ENCODE measurements at places on chromosomes 16 and 17.

DNA sequence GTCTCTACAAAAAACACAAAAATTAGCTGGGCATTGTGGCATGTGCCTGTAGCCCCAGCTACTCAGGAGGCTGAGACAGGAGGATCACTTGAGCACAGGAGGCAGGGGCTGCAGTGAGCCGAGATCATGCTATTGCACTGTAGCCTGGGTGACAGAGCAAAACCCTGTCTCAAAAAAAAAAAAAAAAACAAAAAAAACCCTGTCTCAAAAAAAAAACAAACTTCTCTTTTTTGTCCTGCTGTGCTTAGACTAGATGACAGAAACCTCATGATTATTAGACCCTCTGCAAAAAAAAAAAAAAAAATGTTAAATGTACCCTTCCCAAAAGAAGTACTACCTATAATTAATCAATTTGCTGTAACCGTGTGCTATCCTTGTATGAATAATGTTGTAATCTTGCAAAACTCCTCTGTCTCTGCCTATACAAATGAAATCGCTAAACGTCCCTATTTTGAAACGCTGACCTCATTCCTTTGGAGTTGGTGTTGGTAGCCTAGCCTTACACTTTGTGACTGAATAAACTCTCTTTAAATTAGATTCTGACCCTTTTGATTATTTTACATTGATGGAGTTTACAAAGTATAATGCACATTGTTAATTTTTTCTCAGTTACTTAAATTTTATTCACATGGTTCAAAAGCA, 13.6 kb upstream of the DHRS7B start:
- DNase-seq: no peak

DNA sequence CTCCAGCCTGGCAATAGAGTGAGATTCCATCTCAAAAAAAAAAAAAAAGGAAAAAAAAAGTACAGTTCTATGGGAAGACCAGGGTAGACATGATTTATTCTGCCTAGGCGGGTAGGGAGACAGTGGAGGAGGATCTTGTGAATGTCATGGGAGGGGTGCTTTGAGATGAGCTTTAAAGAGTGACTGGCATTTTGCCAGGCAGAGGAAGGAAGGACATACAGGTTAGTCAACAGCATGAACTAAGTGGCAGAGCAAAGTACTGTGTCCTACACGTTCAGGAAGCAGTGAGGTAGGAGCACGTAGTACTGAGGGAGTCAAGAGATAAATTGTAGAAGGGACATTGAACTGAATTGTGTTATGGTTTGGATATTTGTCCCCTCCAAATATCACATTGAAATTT, 451.5 kb downstream of the TOX3 start:
- DNase-seq: no peak

DNA sequence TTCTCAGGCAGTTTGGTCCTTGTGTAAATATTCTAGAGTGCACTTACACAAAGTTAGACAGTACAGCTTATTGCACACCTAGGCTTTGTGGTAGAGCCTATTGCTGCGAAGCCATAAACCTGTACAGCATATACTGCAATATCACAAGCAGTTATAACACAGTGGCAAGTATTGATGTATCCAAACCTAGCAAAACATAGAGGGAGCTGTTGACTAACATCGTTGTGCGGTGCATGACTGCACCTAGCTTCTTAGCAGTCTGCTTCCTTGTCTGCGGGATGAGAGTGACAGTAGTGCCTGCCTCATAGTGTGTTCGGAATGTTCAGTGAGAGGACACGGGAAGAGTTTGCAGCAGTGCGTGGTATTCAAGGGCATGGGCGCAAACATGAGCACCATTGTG, 78.9 kb downstream of the MPRIP start:
- no peak for DNase-seq

- no peak for DNase-seq
These were observed 186.4 kb upstream of the CHMP6 start for GRCh38 chr17:80805032-80805751.

DNA sequence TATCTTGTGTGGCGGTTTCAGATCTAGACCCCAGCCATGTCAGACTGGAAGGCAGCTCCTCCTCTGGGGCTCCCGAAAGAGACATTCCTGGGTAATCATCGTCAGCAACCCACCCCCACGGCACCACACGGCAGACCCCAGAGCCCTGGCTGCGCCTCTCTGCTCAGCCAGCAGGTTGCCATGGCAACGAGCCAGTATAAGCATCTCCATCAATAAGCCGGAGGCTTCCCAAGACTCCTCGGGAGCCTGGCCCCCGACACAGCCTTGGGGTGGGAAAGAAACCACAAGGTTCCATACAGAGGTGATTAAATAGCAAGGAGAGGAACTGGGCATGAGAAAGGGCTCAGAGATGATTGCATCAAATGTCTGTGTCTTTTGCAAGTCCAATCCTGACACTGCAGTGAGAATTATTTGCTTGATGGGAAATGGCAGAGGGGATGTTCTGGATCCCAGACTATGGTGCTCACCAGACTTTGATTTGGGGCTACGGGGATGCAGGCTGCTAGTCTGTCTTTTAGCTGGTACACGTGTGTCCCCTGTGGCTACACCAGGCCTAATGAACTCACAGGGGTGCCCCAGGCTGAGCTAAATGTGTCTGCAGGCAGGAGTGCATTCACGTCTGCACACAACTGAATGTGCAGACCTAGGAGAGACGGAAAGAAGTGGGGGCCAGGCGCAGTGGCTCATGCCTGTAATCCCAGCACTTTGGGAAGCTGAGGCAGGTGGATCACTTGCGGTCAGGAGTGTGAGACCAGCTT, 320.5 kb upstream of the TNRC6C start:
- DNase-seq: no peak

GRCh38 chr17:71033336-71033735, 864.0 kb downstream of the KCNJ2 start:
- DNase-seq: no peak

- DNase-seq: peak; percentile 37
These were observed 40.1 kb downstream of the HIC1 start for GRCh38 chr17:2094891-2095535.

GRCh38 chr16:87826798-87827587, 42.3 kb downstream of the SLC7A5 start:
- DNase-seq: no peak

DNA sequence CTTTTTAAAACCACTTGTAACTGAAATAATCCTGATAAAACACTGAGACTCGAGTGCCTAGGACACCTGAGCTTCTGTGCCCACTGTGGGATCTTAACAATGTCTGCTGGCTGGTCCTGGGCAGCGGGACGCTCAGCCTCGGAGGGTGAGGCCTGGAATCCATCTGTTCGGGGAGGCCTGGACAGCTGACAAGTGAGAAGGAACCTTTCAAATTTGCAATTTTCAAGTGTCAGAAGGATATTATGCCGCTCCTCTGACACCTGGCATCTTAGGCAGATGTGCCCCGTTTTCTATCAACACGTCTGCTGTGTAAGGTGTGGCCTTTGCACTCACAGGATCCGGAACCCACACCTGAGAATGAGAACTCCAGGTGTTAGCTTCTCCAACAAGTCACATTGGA, 33.1 kb upstream of the C16orf78 start:
- no peak for DNase-seq

GRCh38 chr16:47473792-47474191, 12.7 kb downstream of the PHKB start:
- no peak for DNase-seq

GRCh38 chr16:56628486-56629350, 3.1 kb downstream of the MT1E start:
- DNase-seq: no peak

GRCh38 chr17:3723188-3723555, 531 bp upstream of the HASPIN start:
- DNase-seq: no peak

GRCh38 chr16:49754495-49755312, 101.2 kb downstream of the ZNF423 start:
- peak; percentile 19 for DNase-seq

- peak; percentile 87 for DNase-seq
These were observed 14.5 kb downstream of the SNX11 start for GRCh38 chr17:48121923-48122664.

GRCh38 chr16:12215277-12216105, 239.0 kb downstream of the SNX29 start:
- no peak for DNase-seq

DNA sequence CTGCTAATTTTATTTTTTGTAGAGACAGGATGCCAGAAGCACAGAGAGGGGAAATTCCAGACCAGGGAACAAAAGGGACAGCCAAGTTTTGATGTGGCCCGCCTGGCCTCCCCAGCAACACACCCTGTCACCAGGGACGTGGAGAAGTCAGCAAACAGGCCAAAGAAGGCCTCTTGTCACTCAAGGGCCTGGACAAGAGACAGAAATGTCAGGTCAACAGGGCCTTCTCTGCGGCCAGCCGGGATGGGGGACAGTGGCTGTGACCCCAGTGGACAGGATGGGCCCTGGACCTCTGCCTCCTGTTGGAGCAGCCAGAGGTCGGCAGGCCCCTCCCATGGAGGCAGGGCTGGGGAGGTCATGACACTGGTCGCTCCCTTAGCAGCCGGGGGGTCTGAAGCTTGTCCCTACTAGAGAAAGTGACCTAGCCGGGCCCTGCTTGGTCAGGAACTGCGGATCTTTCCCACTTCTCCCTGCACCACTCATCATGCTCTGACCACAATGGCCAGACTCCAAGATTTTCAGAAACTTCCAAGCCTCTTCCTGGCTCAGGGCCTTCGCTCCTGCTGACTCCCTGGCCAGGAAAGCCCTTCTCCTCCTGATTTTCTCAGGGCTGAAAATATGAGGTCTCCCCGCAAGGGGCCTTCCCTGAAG, 9.2 kb upstream of the TVP23A start:
- DNase-seq: peak; percentile 60

DNA sequence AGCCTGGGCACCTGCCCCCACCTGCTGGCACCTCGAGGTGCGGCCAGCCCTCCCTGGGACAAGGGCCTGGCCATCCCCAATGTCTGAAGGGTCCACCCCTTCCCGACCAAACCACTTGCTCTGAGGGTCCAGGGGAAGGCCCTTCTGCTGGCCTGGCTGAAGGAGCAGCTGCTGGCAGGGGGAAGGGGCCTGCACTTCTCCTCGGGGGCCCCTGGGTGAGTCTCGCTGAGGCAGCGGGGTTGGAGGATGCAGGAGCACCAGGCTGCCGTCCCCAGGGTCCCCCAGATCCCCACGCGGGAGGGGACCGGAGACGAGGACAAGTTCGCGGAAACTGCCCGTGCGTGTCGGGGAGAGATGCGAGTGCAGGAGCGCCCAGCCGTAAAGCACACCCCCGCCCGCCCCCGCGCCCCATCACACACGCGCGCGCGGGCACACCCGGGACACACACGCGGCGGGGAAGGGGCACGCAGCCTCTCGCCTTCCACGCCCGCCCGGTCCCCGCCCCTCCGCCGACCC, 725 bp upstream of the CACNA1H start:
- DNase-seq: no peak

DNA sequence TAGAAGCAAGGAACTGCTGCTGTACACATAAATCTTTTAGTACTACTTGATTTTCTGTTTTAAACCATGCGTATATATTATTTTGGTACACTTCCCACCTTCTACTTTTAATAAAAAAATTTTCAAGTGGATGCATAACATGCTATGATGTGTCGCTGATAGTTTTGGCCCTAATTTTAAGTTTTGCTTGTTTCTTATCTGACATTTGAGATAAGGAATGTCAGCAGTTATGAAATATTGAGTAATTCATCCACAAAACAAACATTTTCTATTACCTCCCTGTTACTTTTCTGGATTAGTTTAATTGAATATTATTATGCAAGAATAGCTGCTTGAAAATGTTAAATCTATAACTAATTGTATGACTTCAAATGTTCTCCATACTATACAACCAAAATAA, 35.8 kb downstream of the N4BP1 start:
- DNase-seq: no peak

GRCh38 chr17:82351713-82352488, 7.1 kb upstream of the TEX19 start:
- DNase-seq: peak; percentile 77

GRCh38 chr17:79651761-79652160, 40.9 kb upstream of the RBFOX3 start:
- no peak for DNase-seq

DNA sequence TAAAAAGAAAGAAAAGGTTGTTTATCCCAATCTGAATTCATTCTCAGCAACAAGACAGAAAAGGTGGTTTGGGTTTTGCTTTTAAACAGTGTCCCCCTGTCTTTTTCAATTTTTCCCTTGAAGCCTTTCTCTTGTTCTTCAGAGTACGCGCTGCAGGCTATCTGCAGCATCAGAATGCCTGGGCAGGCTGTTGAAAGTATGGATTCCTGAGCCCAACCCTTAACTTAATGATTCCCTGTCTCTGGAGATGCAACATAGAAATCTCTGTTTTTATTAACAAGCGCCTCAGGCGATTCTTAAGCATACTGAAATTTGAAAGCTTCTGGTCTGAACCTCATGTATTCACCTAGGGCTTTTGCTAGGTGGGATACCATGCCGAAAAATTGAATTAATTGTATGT, 32.1 kb downstream of the DGKE start:
- DNase-seq: no peak

DNA sequence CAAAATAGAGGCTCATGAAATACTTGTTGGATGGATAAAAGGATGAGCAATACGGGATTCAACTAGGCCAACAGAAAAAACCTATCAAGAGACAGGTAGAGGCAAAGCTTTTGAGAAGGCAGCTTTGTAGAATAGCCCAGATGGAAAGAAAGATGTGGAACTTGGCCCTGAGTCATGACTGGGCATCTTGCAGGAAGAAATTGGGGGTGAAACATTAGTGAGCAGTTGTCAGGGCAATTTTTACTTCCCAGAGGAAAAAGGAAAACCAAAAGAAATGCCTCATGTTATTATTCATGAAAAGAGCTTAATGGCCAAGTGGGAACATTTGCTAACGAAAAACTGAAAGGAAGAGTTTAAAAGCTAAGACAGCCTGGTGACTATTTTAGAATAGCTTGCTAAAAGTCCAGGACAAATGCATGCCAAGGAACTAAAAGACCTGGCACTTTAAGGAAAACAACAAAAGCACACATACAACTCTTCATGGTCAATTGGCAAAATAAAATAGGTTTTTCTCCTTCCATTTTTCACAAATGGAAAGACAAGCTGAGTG, 180.1 kb downstream of the HS3ST3A1 start:
- DNase-seq: peak; percentile 49

DNA sequence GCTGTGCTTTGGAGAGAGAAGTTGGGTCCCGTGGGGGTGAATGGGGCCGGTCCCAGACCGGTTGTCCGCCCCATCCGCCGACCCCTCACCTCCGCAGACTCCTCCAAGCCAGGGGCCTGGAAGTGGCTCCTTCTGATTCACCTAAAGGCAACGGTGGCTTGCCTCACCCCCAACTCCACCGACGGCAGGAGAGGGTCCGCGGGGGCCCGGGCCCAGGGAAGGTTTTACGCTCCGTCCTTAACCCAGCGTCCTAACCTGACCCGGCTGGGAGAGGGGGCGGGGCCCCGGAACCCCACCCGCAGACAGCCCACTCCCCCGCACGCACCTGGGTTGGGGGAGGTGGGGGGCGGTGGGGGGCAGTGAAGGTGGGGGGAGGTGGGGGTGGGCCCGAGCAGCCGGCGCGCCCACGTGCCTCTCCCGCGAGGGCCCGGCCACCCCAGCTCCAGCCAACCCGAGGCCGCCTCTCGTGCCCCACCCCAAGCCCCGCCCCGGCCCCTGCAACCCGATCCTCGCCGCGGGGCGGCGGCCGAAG, 12.7 kb upstream of the CD300A start:
- no peak for DNase-seq

GRCh38 chr17:9538626-9539025, 37.0 kb downstream of the STX8 start:
- DNase-seq: no peak

GRCh38 chr17:77590951-77591735, 367.4 kb upstream of the TNRC6C start:
- no peak for DNase-seq
